ENCODE measurements at places on chromosomes 1 and 21.
A peak's percentile ranks its signal among the peaks of the same experiment; 100 is the strongest.

GRCh38 chr1:221940631-221941030 lies 198.7 kb upstream of the DUSP10 start:
- no peak for DNase-seq

- DNase-seq, result no peak
Measured at GRCh38 chr1:84365225-84366221, 32.8 kb upstream of the DNASE2B start.

GRCh38 chr21:36028127-36029069 lies 31.9 kb downstream of the SETD4 start:
- DNase-seq, result peak; percentile 75

GRCh38 chr1:116122955-116123757 lies 12.0 kb downstream of the MAB21L3 start:
- DNase-seq, result no peak
